Stimulated activated CD8-positive, alpha-beta memory T cell treated with anti-CD3 and anti-CD28 coated beads, Interleukin-15, amount 100 ng/mL, for 4 hours (primary cell): ENCODE measurements at places on chromosomes 2 and 18.
A peak's percentile ranks its signal among the peaks of the same experiment; 100 is the strongest.

DNA sequence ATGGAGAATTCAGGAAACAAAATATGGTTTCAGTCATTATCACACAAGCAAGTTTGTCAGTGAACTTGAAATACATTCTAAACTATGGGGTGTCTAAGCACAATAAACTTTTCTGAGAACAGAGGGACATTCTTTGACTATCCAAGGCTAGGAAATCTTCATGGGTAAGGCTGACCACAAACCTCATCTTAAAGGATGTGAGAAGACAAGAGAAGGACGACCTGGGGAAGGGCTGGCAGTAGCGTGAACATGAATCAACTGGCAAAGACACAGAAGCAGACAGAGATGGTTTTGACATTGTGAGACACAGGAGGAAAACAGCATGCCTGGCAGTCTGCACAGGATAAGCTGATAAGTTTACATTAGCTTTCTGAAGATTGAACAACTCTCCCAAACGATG is 752.4 kb upstream of the SLC8A1 start:
- DNase-seq: no peak

DNA sequence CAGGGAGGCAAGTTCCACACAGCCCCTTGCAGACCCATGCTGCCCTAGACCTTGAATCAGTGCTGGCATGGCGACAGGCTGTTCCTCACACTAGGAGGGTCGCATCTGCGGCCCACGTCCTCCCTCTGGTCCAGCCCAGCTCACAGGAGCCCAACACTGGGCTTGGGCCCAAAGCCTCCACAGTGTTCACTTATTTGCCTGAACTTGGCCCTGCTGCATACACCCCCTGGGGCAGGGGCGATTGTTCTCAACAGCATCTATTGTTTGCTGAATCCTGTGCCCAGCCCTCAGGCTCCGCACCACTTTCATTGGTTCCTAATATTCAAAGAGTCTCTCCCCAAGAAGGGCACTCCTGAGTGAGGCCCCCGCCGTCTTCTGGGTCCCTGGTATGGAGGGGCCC is 90.7 kb downstream of the ZBTB7C start:
- DNase-seq: no peak

DNA sequence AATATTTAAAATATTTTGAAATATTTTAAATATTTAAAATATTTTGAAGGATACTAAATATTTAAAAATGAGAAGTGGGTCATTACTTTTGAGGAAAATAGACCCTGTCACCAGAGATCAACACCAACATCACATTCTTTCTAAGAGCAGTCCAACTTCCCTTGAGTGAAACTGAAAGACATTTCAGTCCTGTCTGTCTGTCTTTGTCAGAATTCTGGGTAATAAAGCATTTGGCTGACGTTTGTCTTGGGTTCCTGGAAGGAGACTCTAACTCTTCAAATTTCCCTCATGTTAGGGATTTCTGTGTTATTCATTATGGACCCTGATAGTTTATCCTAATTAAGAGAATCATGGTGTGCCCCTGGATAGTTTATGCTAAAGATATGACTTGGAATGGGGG is 32.8 kb downstream of the TTC21B start:
- DNase-seq: no peak

DNA sequence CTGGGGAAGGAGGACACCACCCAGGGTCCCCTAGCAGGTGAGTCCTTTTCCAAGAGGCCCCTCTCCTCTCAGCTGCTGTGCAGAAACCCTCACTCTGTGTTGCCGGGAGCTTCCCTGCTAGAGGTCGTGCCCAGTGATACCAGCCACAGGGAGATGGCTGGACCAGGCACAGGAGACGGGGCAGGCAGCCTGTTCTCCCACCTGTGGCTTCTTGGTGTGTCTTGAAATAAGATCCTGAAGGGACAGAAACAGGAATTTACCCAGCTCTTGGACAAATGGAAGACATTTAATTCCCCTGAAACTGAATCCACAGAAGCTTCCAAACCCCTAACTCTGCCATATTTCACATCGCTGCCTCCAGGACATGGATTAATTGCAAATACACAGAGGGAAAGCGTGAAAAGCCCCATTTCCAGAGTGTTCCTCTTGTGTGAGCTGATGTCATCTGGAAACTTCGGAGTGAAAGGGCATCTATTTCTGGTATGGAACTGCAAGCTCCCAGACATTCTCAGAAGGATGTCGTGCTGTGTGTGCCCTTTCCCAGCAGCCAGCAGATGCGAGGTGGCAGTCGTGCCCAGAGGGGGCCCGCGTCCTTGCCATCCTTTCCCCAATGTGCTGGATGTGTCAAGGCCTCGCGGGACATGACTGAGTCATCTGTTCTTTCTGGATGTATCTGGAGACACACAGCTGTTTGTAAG is 177.7 kb downstream of the SEPTIN10 start:
- no peak for DNase-seq

GRCh38 chr2:69791045-69791444 is 38.4 kb upstream of the GMCL1 start:
- no peak for DNase-seq

GRCh38 chr2:133855526-133855925 is 287.3 kb upstream of the NCKAP5 start:
- DNase-seq: no peak

DNA sequence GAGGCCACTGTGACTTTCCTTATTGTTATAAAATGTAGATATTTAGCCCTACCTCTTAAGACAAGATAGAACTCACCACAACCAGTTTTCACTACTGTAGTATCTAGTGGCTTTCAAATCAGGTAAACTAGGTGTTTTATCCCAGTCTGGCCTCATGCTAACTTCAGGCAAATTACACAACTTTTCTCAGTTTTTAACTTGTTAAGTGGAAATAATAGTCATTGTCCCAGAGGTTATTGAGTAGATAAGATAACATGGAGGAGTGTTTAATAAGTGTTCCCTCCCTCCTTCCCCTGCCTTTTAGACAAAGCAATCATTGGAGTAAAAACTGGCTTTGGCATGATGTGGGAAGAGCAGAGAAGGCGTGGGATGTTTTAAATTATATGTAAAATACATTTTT is 27.3 kb downstream of the ANXA4 start:
- DNase-seq: no peak

GRCh38 chr2:152402780-152403759 is 68.1 kb downstream of the FMNL2 start:
- no peak for DNase-seq

DNA sequence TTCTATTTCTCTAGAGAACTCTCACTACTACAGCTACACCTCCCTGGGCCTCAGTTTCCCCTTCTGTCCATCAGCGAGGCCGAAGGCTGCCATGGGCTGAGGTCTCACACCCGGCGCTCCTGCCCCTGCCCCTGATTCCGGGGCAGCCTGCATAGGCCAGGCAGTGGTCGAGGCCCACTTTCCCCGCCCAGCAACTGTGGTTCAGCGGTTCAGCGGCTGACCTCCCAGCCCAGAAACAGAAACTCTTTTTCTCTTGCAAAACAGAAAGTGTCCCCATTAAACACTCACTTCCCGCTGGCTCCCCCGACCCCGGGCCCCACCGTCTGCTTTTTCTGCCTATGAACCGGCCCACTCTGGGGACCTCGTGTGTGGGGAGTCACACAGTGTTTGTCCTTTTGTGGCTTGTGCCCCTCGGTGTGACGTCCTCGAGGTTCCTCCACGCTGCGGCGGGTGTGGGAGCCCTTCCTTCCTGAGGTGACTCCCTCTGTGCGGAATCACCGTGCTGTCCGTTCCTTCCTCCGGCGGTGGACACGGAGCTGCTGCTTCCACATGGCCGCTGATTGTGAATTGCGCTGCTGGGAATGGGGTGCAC is 16.0 kb downstream of the PDCD1 start:
- peak; percentile 50 for DNase-seq

DNA sequence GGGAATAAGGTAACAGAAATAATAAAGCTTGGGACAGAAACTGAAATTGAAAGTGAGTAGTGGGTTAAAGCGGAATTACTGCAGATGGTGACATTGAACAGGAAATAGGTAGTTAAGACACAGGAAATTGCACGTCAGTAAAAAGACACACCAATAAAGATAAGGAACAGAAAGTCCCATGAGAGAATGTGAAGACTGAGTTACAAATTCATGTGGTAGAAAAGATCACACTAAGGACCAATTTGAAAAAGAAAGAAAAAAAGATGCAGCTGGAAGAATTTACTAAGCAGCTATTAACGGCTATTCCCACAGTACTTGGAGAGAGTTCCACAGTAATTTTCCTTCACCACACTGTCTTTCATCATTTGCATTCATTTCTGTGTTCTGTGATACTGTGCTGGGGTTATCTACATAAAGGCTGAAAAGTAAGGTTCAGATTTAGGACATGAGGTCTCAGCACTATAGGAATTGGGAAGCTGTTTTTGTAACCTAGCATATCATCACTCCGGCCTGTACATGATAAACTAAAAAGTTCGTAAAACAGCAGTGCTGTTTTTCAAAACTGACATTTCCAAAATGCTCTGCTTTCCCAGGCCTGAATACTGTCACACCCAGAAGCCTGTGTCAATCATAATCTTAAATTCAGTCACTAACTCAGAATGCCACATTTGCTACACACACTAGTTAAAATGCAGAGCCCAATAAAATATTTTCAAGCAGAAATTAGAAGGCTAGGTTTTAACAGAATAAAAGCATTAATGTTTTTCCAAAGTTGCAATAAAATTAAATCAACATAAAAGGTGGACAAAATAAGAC is 42.9 kb downstream of the SRBD1 start:
- no peak for DNase-seq

- no peak for DNase-seq
Observed at GRCh38 chr2:176780348-176780747, 432.2 kb upstream of the HNRNPA3 start.

DNA sequence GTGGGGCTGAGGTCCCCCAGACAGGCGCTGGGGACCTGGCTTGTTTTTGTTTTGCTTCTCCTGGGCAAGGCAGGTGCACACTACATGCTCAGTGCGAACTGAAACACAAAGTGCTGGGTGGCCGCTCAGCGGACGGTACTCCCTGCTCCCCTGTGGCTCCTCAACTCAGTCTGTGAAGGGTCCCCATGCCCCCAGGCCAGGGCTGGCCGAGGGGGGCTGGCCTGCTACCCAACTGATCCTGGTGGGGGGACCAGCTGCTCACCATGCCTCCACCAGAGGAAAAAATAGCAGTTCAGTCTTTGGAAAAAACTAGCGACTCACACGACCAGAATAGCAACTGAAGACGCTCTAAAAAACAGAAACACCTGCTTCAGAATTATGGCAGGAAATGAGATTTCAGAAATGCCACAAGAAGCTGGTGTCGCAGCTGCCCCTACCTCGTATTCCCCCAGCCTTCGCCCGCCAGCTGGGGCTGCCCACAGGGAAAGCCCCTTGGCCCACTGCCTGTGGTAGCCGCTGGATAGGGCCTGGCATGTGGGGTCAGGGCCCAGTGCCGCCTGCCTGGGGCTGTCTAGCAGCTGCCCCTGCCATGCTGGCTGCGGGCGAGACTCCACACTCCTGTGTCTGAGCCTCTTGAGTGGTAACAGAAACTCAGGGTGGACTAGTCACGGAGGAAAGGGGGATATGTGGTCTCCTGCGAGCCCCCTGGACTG is 43.7 kb downstream of the MEX3C start:
- no peak for DNase-seq

DNA sequence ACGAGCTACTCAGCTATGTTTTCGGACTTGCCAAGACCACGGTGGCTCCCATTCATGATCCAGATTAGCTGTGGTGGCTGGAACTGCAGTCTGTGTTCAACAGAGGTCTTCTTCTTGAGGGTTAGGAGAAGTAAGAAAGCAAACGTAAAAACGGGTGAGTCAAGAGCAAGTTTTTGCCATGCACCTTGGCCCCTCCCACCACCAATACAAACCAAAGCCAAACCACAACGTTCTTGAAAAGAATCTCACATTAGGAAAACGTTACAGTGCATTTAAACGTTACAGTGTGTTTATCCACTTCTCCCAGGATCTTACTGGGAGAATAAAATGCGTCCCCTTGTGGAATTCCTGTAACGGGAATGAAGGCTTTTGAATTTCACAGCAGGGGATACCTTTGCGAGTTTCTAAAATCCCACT is 725 bp downstream of the FBXO48 start:
- peak; percentile 46 for DNase-seq

- no peak for DNase-seq
Observed at GRCh38 chr2:190062601-190063000, at the start of gene MSTN. MSTN (minus strand) TSS chr2:190062729; CDS start chr2:190062596, 133 bp downstream.

- no peak for DNase-seq
Observed at GRCh38 chr2:121335294-121336290, 50.6 kb upstream of the TFCP2L1 start.

- DNase-seq: no peak
Observed at GRCh38 chr2:216696321-216696720, 972 bp upstream of the IGFBP5 start.

DNA sequence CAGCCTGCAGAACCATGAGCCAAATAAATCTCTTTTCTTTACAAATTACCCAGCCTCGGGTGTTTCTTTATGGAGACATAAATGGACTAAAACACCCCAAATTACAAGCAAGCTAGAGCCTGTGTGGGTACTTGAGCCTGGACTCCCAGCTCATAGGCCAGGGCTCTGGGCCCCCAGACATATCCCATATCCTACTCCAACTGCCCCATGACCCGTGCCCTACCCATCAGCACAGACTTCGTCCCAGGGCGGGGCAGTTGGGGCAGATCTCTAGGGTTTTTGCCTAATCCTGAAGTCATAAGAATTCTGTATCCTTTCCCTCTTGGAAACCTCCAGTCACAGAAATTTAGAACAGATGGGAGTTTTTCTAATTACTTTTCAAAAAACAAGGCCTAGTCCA is 90.7 kb downstream of the DDX1 start:
- no peak for DNase-seq

GRCh38 chr2:69118609-69119008 is 105.6 kb downstream of the ANTXR1 start:
- no peak for DNase-seq

GRCh38 chr2:225756198-225756597 is 356.7 kb downstream of the NYAP2 start:
- no peak for DNase-seq

DNA sequence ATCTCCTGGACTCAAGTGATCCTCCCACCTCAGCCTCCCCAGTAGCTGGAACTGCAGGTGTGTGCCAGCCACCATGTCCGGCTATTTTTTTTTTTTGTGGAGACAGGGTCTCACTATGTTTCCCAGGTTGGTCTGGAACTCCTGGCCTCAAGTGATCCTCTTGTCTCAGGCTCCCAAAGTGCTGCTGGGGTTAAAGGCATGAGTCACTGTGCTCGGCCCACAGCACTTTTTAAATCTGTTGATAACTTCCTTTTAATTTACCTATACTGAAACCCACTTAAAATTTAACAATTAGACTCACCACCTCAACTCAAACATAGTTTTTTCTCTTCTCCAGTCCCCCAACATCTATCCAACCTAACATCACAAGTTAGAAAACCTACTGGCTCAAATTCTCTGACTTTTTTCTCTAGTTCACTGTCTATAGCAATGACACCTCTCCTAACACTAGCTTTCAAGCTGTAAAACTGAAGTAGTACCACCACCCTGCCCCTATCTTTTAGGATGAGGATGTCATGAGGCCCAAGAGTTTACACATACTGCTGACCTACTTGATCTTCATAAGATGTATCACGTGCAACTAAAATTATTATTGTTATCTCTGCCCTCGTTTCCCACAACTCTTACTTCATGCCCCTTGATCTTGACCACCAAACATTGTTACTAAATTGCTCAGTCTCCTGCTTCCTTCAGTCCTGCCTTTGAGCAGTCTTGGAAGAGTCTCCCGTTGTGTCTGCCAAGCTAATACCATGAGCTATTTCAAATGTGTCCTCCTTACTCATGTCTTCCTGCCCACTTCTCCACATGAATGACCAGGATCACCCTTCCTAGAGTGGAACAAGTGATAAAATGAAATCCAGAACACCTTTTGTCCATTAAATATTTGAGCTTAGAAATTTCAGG is 142.3 kb upstream of the ZFP36L2 start:
- DNase-seq: no peak

GRCh38 chr2:58157754-58158153 is 83.4 kb downstream of the FANCL start:
- no peak for DNase-seq

GRCh38 chr2:61978522-61978921 is 73.0 kb downstream of the COMMD1 start:
- no peak for DNase-seq
